ENCODE measurements at places on chromosomes 5 and 9.

GRCh38 chr9:88501086-88501485, 33.9 kb upstream of the NXNL2 start:
- DNase-seq: no peak

GRCh38 chr5:145976431-145977155, 40.2 kb downstream of the SH3RF2 start:
- no peak for DNase-seq

DNA sequence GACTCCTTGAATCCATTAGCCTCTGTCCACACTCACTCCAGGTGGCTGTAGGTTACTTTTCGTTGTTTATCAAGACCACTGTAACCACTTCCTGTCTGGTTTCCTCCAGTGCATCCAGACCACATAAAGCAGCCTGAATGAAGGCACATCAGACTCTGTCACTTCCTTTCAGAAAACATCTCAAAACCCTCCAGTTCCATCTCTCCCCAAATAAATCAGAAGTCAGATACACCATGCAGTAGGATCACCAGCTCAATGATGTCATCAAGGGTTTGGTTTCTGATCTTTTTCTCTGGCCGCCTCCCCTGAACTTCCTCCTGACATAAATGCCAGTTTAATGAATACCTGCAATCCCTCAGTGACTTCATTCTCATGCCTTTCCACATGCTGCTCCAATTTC, 161.2 kb downstream of the ZNF462 start:
- no peak for DNase-seq

- no peak for DNase-seq
Observed at GRCh38 chr9:17319864-17320263, 185.0 kb downstream of the CNTLN start.

GRCh38 chr9:93302586-93303257, 118.8 kb downstream of the WNK2 start:
- DNase-seq: peak; percentile 57

- no peak for DNase-seq
Observed at GRCh38 chr5:14164164-14165163, 21.3 kb downstream of the TRIO start.

DNA sequence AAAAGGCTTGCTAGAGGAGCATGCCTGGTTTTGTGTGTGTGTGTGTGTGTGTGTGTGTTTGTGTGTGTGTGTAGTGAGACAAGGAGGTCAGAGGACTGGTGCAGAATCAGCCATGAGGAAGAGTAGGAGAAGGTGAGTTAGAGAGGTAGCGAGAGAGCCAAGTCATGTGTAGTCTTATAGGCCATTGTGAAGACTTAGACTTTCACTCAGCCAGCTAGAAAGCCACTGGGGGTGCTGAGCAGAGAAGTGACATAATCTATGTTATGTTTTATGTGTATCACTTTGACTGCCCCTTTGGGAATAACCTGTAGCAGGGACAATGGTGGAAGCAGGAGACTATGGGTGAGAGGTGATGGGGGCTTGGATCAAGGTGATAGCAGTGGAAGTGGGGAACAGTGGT, 180.5 kb upstream of the CLINT1 start:
- DNase-seq: no peak

GRCh38 chr5:1349246-1349645, 4.3 kb upstream of the CLPTM1L start:
- no peak for DNase-seq

- no peak for DNase-seq
Observed at GRCh38 chr5:169273451-169273850, 27.5 kb downstream of the SLIT3 start.

GRCh38 chr5:18305288-18305924, 671.1 kb downstream of the TAF11L14 start:
- DNase-seq: peak; percentile 31

GRCh38 chr5:66415208-66415607, 181.0 kb upstream of the MAST4 start:
- DNase-seq: no peak

DNA sequence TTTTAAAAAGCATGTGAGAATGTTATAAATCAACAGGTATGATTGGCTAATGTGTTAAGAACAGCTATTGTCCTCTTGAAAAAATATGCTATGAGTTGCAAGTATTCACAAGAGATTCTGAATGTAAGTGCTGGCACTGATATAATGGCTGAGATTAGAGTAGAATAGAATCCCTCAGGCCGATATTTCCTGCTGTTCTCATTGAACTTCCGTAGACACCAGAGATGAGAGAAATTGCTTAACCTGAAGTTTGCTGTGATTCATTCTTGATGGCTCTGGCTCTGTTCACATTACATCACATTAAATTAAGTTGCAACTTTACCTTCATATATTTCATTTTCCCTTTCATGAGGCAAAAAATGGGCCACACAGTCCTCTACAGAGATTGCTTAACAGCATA, 114.5 kb downstream of the BAAT start:
- no peak for DNase-seq

- no peak for DNase-seq
Observed at GRCh38 chr5:168364151-168364661, 72.8 kb downstream of the WWC1 start.

GRCh38 chr5:59021286-59021673, 438.4 kb downstream of the RAB3C start:
- DNase-seq: no peak

DNA sequence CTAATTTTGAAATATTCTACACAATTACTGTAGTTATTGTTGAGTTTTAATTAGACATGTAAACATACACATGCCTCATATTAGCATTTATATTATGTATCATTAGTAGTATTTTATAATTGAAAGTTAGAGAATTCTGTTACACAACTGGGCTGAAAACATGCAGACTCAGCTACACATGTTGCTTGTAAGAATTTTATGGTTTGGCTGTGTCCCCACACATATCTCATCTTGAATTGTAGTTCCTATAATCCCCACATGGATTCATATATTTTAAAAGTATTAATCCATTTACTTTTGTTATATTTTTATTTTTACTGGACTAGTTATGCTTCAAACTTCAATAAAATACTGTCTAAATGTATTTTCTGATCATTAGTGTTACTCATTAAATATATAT, 2075.3 kb upstream of the C9orf72 start:
- no peak for DNase-seq

GRCh38 chr9:14111696-14112095, 202.2 kb downstream of the NFIB start:
- no peak for DNase-seq

DNA sequence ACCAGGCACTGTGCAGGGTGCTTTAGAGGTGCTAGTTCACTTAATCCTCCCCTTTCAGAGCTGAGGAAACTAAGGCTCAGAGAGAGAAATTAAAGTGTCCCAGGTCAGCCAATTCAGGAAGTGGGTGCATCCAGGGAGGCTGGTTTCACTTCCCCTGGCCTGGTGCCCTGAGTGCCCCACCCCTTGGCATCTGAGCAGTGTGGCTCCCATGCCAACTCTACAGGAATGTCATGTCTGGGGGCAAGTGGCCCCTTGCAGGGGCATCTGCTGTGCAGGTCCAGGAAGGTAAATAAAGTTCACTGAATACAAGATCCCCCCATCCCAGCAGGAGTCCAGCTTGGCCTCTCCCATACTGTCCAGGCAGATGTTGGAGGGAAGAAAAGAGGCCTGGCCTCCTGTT, 4.4 kb upstream of the N4BP3 start:
- DNase-seq: no peak

- no peak for DNase-seq
Observed at GRCh38 chr5:147303976-147304375, 69.2 kb downstream of the STK32A start.

DNA sequence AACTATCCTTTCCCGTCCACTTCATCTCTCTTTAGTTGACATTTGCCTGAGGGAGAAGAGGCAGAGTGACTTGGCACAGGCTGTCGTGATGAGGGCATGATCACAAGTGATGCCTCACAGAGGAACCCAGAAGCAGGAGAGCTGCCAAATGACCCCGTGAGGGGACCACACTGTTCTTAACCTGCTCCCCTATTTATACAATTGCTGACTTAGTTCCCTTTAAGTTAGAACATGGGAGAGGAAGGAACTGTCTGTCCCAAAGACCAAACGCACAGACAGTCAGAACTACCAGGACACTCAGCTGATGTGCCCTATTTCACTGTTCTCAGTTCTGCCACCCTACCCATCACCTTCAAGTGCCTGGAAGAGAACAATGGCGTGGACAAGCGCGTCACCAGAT, 73.7 kb downstream of the SLC1A3 start:
- no peak for DNase-seq

GRCh38 chr9:131918481-131918880, 161.2 kb downstream of the MED27 start:
- DNase-seq: no peak

GRCh38 chr9:126239515-126239914, 87.1 kb upstream of the MVB12B start:
- DNase-seq: no peak

- DNase-seq: no peak
Observed at GRCh38 chr9:135076876-135077430, 10.5 kb upstream of the OLFM1 start.

DNA sequence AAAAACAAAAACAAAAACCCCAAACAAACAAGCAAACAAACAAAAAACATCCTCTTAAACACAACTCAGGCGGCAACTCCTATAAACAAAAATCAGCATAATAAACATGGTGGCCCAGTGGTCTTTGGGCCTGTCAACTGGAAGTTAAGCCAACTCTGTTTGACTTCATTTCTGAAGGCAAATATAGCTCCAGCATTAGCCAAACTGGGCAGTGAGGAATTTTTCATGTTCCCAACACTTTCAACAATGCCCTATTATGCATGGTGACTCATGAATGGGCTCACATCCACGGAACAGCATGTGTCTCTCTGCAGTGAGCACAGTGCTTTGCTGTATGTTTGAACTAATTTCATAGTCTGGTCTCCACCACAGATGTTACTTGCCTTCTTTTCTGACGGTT, 143.9 kb upstream of the STC2 start:
- DNase-seq: peak; percentile 67

- peak; percentile 45 for DNase-seq
Observed at GRCh38 chr9:113511856-113512761, 48.6 kb downstream of the RGS3 start.

DNA sequence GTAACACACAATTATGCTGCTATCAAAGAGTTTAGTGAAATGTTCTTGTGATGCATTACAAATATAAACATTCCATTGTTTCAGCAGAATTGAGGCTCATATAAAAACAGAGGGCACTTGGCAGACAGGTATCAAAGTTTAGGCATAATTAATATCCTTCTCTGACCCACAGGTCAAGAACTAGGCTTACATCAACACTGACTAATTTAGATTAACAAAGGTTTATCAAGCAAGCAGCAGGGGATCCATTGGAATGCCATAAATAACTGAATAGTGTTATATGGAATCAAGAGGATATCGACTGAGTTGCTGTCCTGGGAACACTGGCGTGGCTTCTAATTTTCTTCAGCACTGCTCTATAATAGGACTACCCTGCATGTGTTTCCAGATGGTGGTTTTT, 414.5 kb upstream of the ARRDC3 start:
- no peak for DNase-seq

DNA sequence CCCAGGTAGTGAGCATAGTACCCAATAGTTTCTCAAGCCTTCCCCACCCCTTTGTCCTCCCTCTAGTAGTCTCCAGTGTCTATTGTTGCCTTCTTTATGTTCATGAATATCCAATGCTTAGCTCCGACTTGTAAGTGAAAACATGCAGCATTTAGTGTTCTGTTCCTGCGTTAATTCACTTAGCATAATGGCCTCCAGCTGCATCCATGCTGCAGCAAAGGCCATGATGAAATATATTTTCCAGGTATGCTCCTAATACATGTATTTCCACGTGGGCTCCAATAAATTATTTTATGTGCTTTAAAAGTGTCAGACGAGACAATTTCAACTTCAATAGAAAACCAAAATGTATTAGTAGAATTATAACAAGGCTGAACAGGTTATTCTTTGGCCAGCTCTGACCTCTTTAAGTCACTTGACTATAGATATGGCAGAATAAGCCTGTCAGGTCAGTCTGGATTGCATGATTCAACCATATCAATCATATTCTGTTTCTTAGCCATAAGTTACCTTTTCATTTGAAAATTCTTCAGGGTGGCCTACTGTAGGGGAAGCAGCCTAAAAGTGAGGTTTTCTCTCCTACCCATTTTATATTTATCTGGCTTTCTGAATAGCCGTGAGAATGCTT, 2291.6 kb upstream of the WWC1 start:
- DNase-seq: no peak

GRCh38 chr5:56985936-56986625, 34.2 kb upstream of the MIER3 start:
- no peak for DNase-seq

- no peak for DNase-seq
Observed at GRCh38 chr5:77852068-77852513, 76.0 kb upstream of the TBCA start.

GRCh38 chr5:88870285-88870684, 12.7 kb downstream of the MEF2C start:
- no peak for DNase-seq

GRCh38 chr9:31359071-31359470, 1025.4 kb upstream of the ACO1 start:
- DNase-seq: no peak

- no peak for DNase-seq
Observed at GRCh38 chr9:124450931-124451661, 845 bp downstream of the ADGRD2 start.

DNA sequence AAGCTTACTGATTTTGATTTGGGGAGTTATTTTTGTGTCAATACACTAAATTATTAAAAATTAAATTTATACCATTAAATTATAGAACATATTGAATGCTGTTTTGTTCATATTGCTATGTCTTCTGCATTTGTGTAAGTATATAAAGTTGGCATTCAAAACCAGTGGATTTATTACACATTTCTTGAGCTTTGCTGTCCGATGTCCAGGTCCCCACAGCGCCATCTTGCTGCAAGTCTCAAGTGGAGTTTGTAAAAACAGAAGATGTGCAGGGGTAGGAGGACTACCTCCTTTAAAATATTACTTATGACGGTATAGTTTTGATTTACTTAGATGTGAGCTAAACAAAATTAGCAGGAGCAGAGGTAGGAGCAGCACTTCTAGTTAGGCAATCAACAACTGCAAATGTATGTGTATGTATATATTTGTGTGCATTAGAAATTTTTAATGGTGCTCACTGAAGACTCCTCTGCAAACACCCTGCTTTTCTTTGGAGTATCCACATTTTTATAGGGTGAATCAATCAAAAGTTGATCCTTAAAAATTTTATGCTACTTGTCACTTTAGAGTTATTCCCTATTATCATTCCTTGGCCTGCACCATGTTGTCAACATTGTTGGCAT, 37.4 kb downstream of the CPEB4 start:
- DNase-seq: no peak

DNA sequence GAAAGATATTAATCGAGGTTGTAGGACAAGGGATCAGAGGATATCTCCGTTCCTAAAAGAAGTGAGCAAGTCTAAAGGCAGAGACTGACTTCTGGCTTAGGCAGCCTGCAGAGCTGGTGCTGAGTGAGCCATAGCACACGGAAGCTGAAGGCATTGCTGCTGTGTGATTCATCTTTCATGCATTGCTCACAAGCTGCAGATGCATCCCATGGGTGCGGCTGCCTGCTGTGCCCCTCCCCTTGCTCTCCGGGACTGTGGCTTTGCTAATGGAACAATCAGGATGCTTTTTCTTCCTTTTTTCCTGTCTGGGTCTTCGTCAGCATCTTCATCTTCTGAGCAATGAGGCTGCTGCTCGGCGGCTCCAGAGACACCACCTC, 341.4 kb downstream of the DIRAS2 start:
- DNase-seq: no peak

GRCh38 chr9:36445800-36446361, 45.8 kb upstream of the RNF38 start:
- no peak for DNase-seq

- no peak for DNase-seq
Observed at GRCh38 chr5:79938468-79938867, 52.6 kb downstream of the MTX3 start.

GRCh38 chr5:167442922-167443321, 848.5 kb upstream of the WWC1 start:
- DNase-seq: peak; percentile 11

All from pancreas (tissue), 10 donors.